ENCODE measurements at places on chromosomes 5 and 9.

DNA sequence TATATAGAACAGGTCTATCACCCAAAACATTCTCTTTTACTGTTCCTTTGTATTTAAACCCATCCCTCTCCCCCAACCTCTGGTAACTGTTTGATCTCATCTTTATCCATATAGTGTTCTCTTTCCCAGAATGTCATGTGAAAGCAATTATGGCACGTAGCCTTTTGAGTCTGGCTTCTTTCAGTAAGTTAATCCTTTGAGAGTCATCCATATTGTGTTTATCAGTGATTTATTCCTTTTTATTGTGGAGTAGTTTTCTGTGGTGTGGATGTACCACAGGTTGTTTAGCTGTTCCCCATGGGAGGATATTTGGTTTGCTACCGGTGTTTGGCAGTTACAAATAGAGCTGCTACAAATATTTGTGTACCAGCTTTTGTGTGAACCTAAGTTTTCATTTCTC, 38.0 kb downstream of the HMGXB3 start:
- DNase-seq: no peak

- DNase-seq: peak; percentile 60
Observed at GRCh38 chr9:21551401-21551800, 69.3 kb upstream of the IFNE start.

GRCh38 chr5:86526811-86527348, 90.9 kb upstream of the COX7C start:
- no peak for DNase-seq

- DNase-seq: peak; percentile 80
Observed at GRCh38 chr5:9545992-9546851, at the start of gene SEMA5A. SEMA5A (minus strand) TSS chr5:9546075; CDS start chr5:9379946, 166,129 bp downstream.

DNA sequence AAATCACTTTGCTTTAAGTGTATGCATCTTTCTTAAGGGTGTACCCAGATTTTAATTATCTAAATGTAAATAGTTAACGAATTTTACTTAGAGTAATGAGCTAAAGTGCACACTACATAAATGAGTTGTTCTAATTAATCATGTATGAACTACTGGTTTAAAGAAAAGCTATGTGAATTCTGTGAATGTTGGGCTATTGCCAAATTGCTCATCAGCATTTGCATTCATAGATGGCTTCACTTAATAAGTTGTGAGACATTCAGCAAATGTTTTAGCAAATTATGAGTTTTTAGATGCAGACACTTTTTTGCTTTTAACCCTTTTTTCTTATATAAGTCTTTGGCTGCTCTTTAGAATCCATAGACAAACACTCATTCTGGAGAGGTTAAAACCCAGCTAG, 175.7 kb downstream of the PBX3 start:
- no peak for DNase-seq
